ENCODE measurements at places on chromosomes 5 and 9.
A peak's percentile ranks its signal among the peaks of the same experiment; 100 is the strongest.

GRCh38 chr5:74562122-74562521 lies 78.4 kb downstream of the ENC1 start:
- no peak for DNase-seq

- peak; percentile 11 for DNase-seq
These were observed 10.9 kb downstream of the PTCH1 start for GRCh38 chr9:95505717-95506427.

DNA sequence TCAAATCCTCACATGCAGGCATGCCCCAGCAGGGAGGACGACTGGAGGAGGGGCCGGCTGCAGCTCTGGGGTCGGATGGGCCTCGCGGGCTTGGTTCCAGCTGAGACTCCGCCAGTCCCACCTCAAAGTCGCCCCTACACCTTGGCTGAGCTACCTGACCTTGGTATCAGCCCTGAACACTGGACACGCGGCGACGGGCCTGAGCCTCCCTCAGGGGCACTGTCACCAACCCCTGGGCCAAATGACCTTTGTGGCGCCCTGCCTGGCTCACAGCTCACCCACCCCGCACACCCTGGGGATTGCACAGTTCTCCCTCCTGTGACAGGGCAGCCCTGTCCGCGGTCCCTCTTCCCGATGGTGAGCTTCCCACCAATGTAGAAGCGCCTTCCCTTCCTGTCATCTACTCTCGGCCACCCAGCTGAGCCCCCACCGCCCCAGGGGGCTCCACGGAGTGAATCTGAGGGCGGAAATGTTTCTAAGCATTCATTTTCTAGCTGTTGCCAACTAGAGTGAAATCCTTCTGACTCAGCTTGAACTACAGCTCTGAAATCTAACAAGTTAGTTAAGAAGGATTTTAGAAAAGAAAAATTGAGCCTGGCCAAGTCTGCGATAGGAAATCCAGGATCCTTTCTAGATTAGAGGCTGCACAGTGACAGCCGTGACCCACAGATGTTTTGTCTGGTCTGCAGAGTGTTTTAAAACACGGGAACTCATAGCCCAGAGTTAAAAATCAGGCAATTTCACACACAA lies 138.9 kb upstream of the PHYKPL start:
- DNase-seq: no peak

DNA sequence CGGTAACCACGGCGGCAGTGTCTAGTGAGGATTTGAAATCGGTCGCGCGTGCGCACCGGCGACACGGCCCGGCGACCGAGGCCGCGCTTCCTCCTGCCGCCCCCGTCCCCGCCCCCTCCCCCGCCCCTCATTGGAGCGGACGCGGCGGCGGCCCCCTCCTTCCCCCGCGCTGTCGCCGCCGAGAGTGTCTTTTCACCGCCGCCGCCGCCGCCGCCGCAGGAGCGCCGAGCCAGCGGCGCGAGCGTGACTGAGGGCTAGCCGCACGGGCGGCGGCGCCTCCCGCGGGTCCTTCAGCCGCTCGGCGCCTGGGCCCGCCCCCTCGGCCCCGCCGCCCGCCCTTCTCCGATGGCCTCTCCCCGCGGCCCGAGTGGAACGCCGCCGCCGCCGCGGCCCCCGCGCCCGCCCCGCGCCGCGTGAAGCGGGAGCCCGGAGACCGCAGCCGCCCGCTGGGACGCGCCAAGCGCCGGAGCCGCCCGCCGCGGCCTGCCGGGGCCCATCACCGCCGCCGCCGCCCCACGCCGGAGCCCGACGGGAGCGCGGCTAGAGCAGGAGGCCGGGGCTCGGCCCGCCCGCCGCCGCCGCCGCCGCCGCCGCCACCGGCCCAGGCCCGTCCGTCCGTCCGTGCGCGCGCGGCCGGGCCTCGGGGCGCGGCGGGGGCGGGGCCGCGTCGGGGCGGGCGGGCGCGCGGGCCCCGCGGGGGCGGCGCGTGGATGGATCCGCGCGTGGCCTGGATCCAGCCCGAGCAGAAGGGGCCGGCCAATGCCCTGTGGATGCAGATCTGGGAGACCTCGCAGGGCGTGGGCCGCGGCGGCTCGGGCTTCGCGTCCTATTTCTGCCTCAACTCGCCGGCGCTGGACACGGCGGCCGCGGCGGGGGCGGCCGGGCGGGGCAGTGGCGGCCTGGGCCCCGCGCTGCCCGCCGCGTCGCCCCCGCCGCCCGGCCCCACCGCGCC lies at the start of gene TENT4A:
Gene TENT4A, plus strand, starts transcription at position 159 of the 952 bp plus-strand sequence. Its CDS starts 552 bp downstream, at position 711.
- peak; percentile 50 for DNase-seq

DNA sequence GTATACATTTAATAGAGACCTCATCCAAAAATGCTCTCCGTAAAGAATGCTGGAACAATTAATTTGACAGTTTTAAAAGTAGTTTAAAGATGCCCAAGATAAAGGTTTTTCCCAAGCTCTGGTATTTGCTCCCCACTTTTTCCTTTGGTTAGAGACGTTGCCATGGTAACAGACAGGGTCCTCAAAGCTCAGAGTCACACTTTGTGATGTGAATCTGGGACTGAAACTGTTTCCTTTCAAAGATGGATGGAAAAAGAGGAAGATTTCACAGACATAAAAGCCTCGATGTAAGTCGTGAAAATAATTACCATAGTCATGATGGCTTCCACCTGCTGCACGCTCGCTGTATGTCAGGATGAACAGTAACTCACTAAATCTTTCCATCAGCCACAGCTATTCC lies 229.5 kb downstream of the MSX2 start:
- no peak for DNase-seq

- DNase-seq: peak; percentile 84
These were observed 47.9 kb upstream of the FKTN start for GRCh38 chr9:105510024-105510423.
